ENCODE measurements at places on chromosomes 12 and 14.
A peak's percentile ranks its signal among the peaks of the same experiment; 100 is the strongest.

- DNase-seq, result peak; percentile 49
Observed at GRCh38 chr12:114408886-114409851, 3.2 kb upstream of the TBX5 start.

- DNase-seq, result no peak
Observed at GRCh38 chr12:92769124-92769901, 66.5 kb downstream of the PLEKHG7 start.

GRCh38 chr12:98194591-98194990 is 320.8 kb upstream of the TMPO start:
- no peak for DNase-seq

- DNase-seq, result no peak
Observed at GRCh38 chr14:63855281-63855680, 2.5 kb downstream of the SYNE2 start.

DNA sequence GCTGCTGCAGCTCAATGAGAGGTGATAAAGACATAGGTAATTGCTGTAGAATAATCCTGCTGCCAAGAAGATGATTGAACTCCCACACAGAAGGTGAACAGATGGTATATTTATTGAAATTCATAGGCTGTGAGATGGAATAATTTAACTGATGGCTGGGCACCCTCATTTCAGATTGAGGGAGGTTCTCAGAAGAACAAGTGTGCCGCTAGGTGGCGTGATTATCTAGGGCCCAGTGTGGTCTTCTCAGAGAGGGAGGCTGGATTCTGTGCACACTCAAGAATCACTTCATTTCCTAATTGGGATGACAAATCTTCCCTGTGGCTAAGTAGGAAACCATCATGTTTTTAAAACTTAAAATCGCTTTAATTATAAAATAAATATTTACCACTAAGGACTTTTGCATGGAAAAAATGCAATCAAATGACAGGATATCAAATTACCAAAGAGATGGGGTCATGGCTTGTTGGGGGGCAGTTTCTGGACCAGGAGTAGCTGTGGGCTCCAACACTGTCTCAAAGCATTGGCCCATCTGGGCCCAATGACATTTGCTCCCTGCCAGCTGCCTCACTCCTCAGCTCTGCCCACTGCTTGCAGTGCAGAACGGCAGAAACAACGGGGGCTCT is 132.3 kb downstream of the SNAPC1 start:
- DNase-seq, result peak; percentile 81

GRCh38 chr12:129466499-129466898 is 437.3 kb downstream of the TMEM132D start:
- DNase-seq, result no peak
